ENCODE measurements at places on chromosomes 16 and 17.

DNA sequence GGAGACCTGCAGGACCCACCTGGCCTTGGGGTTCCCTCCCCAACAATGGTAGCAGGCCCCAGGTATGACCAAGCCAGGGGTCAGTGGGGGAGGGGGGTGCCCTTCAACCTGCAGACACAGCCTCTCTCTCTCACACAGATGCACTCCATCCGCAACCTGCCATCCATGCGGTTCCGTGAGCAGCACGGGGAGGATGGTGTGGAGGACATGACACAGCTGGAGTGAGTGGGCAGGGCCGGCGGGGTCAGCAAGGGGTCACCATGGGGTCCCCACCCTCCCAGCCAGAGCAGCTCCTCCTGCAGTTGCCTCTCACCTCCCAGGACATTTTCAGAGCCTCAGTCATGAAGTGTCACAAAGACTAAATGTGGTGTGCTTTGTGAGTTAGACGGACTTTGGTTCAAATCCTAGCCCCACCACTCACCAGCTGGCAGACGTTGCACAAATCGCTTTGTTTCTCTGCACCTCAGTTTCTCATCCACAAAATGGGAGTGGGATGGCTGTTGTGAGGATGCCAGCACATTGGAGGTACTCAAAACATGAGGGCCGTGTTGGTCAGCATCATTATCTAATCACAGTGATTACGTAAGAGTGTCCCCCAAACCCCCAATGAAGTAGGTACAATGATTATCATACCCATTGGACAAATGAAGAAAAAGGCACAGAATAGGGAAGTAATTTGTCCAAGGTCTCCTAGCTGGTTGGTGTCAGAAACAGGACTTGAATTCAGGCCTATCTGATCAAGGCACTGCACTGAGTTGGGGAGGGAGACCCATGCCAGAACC is 16.0 kb downstream of the MYO15A start:
- no peak for DNase-seq

DNA sequence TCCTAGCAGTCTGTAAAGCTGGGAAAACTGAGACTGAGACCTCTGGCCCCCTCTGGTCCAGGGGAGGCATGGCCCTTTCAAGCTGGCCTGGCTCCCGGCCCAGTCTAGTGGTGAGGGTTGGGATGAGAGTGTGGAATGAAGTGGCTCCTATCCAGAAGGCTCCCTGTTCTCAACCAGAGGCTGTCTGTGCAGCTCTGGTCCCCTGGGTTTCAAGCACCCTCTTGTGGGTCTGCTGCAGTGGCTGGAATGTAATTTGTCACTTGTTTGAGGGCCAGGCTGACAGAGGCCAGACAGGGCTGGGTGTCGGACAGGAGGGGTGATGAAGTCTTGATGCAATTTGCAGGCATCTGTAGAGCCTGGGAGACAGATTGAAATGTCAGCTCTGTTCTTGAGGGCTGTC is 22.1 kb upstream of the PHF12 start:
- DNase-seq = no peak

DNA sequence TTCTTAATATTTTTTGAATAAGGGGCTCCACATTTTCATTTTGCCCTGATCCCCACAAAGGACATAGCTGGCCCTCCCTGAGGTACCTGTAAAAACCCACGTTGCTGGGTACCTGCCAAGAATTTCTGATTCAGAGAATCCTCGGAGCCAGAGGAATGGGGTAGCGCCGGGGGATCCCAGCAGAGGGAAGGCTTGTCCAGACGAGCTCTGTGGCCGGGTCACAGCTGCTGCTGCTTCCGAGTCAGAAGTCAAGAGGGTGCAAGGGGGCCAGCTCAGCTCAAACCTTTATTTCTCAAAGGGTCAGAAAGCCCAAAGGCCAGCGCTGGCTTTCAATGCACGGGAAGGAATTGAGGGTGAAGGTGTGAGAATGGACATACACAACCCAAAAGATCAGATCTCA is 68.9 kb upstream of the SDK2 start:
- DNase-seq = no peak

DNA sequence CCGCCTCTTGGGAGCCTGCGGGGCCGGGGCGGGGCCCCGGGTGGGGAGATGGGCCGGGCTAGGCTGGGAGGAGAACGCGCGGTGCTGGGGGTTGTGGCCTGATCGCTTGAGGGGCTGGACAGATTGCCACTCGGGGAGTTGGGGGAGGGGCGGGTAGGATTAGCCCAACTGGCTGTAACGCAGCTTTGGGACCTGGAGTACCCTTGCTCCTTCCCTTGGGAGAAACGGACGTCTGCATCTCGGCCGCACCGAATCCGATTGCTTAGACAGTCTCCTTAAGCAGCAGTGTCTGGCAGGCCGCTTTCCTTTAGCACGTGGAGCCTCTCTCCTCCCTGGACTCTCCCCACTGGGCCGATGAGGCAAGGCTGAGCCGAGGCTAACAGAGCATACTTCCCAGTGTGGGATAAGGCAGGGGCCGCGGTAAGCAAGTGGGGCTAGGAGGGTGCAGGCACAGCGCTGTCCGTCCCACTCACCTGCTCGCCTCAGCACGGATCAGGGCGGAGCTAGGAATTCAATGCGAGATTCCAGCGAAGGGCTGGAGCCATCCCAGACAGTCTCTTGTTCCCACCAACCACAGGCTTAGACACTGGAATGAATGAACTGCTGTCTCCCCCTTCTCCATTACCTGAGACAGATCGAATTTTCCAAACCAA is 540 bp upstream of the ACLY start:
- DNase-seq = peak; percentile 59

DNA sequence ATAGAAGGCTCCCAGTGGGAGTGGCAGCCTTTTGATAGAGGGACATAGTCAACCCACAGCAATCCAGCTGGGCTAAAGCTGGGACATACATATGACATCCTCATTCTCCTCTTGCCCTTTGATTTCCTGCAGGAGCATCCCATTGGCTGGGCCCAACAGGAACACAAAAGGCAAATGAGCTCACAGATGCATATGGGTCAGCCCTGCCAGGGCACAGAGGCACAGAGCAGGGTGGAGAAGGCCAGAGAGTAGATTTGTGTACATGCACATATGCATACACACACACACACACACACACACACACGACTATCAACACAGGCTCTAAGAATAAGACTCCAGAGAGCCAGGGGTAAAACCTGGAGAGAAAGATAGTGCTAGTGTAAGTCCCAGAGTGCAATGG is 58.6 kb downstream of the MMD start:
- no peak for DNase-seq

Measured in putamen (tissue), 1 donor.